ENCODE measurements at places on chromosomes 2 and 18.

GRCh38 chr18:58800582-58800981, 64.1 kb upstream of the ZNF532 start:
- no peak for DNase-seq

GRCh38 chr2:230434677-230435324, 18.8 kb downstream of the SP100 start:
- DNase-seq = no peak

GRCh38 chr2:209511637-209512036, 87.8 kb downstream of the MAP2 start:
- DNase-seq = no peak

- no peak for DNase-seq
Observed at GRCh38 chr2:100408104-100408503, 9.4 kb downstream of the CHST10 start.

GRCh38 chr2:168934826-168935225, 33.7 kb downstream of the G6PC2 start:
- no peak for DNase-seq

GRCh38 chr18:59686260-59686659, 11.0 kb downstream of the CCBE1 start:
- no peak for DNase-seq

- DNase-seq = no peak
Observed at GRCh38 chr2:229821316-229821715, 100.5 kb downstream of the TRIP12 start.

GRCh38 chr2:122009561-122009960, 254.1 kb downstream of the TSN start:
- no peak for DNase-seq

DNA sequence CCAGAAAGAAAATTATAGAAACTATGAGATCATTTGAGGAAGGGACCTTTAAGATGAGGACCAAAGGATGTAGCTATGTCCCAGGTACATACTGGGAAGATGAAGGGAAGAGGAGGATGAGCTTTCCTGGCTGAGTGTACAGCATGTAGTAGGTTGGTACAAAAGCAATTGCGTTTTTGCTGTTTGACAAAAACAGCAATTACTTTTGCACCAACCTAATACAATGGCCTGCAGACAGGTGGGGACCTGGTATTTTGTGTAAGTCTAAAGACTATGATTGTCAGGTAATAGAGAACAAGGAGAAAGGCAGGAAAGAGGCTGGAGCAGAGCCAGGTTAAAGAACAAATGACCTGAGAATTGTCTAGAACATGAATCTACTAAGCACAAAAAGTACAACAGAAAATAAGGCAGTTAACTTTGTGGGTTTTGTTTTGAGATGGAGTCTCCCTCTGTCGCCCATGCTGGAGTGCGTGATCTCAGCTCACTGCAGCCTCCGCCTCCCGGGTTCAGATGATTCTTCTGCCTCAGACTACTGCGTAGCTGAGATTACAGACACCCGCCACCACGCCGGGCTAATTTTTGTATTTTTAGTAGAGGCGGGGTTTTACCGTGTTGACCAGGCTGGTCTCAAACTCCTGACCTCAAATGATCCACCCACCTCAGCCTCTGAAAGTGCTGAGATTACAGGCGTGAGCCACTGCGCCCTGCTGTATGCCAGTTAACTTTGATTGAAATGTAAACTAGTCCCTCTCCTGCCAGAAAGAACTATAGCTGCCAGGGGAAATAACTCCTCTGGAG, 3.2 kb upstream of the TGOLN2 start:
- no peak for DNase-seq

DNA sequence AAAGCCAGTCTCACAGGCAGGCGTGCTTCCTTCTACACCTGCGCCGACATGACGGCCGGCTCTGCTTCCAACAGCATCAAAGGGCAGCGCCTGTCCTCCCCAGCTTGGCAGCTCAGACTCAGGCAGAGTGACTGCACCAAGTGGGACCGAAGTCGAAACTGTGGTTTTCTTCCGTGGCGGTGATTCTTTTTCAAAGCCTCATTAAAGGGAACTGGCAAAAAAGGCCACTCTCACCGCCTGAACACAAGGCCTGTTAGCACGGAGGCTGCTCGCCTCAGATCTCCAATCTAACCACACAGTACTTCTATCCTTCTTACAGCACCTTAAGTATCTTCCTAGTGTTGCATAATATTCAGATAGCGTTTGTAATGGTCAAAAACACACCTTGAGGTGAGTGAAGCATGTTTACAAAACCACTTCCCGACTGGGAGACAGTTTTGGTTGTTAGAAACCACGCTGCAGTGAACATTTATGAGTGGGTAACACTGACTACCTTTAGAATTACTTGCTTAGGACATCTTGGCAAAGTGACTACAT, 236.4 kb downstream of the HDAC4 start:
- DNase-seq = no peak

DNA sequence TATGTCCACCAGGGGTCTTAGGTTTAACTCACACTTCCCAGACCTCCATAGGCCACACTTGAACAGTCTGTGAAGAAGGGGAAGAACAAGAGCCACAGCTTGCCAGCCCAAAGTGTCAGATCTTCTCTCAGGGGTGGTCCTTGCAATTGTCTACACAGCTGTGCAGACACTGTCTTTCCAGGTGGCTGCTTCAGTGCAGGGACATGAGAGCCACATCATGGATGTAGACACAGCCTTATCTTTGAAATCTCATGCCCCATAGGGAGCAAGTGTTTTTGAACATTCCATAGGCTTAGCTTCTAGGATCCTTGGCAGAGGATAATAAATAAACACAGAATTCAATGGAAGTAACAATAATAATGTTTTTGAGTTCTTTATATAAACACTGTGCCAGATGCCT, 6.7 kb downstream of the ZNF407 start:
- DNase-seq = no peak

DNA sequence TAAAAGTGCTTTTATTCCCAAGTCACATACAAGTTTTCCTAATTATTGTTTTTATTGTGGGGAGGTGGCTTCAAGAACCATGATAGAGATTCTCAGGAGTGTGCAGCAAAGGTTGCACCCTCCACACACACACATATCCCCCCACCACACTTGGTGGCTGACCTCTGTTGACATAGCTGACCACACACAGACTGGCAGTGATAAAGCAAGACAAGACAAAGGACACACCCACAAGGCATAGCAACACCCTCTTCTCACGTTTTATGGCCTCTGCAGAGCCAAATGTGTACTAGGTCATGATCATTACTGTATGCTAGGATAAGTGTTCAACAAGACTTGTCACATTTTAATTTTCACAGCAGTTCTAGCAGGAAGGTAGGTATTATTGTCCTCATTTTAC, 143.0 kb upstream of the EPC2 start:
- no peak for DNase-seq

GRCh38 chr2:3139906-3140305, 237.7 kb downstream of the EIPR1 start:
- no peak for DNase-seq

GRCh38 chr2:170585067-170585466, 130.1 kb upstream of the SP5 start:
- no peak for DNase-seq

- DNase-seq = no peak
Observed at GRCh38 chr2:9558948-9559381, 3.3 kb upstream of the ADAM17 start.

- no peak for DNase-seq
Observed at GRCh38 chr2:219408631-219409030, 9.5 kb upstream of the DES start.

GRCh38 chr2:15142069-15142689, 419.0 kb downstream of the NBAS start:
- peak; percentile 71 for DNase-seq

DNA sequence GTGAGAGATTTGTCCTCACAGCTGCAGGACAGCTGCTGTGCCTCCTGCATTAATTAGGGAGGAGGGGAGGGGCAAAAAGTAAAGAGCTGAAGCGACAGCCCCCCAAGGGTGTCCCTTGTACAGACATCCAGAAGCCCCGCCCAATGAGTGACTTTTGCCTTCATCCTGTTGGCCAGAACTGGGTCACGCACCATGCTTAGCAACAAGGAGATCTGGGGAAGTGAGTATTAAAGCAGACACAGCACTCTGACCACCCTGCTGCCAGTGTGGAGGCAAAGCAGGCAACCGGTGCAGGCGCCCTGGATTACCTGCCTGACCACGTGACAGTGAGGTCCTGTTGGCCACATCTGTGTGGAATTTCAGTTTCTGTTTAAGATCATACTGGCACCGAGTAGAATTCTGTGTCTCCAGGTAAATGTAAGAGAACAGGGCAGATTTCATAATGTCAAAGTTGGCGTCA, 21.5 kb upstream of the BIN1 start:
- no peak for DNase-seq

- no peak for DNase-seq
Observed at GRCh38 chr2:20356042-20356441, 5.4 kb upstream of the PUM2 start.

- DNase-seq = peak; percentile 82
Observed at GRCh38 chr2:74515981-74516633, 1.9 kb downstream of the TLX2 start.

DNA sequence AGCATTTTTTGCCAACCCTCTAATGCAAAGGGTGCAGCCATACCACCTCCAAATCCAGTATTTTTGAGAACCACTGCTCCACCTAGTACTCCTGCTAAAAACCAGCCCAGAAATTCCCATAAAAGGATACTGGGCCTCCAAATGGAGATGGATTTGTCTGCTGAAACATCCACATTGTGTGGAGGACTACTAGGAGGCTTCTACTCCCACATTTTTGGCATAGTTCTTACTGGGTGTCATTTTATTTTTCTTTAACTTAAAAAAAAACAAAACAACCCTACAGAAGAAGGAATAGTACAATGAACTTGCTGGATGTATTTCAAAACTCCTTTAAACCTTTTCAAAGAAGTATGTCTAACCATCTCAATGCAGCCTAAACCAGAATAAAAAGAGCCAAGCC, 219.2 kb downstream of the SRBD1 start:
- DNase-seq = no peak

DNA sequence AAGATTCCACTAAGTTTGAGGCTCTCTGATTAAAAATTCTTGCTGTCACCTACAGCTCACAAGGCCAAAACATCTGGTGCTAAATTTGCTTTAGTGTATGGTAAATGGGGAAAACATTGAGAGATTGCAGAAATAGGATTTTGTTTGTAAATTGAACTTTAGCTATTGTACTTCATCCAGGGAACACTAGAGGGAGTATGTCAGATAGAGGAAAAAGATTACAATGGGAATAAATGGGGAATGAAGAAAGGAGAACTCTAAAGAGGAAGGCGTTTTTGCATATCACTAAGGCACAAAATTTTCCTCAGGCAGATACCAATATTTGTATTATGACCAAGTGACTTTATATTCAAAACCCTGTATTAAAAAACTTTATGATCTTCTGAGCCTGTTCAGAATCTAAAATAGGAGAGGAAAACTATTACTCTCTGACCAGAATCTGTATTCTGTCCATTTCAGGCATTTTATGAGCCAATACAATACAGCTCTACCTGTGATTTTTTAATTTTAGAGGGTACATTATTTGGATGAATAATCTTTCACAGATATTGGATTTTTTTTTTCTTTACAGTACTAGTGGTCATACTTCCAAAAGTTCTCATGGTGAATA, 52.3 kb upstream of the ITGB6 start:
- DNase-seq = no peak

- DNase-seq = no peak
Observed at GRCh38 chr2:9781252-9781651, 62.0 kb upstream of the TAF1B start.

DNA sequence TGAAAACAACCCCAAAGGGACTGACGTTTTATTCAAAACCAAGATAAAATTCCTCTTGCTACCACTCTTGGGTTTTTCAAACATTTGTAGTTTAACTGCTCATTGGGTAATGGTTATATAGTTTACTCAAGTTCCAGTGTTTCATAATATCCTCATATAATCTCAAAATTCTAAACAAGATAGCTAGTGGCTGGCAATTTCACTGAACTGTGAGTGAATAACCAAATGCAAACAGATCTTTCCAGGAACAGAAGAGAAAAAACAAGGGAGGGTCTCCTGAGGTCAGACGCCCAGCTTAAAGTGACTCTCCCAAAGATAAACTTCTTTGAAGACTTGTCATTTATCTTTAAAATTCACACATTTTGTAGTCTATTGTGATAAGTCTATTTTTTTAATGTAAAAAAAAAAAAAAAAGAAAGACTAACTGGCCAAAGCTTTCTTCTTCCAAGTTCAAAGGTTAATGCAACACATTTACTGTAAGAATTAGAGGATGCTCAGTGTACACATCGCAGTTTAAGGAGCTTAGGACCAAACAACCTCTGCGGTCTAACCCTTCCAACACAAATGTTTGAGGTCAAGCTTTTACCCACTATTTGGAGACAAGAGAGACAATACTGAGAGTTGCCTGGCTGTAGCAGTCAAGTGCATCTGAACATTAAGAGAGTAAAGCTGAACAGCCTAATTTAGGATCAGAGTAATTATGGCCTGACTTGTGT, 26.6 kb downstream of the LPIN2 start:
- DNase-seq = no peak

GRCh38 chr2:217900010-217900779, 102.6 kb downstream of the TNS1 start:
- DNase-seq = no peak

DNA sequence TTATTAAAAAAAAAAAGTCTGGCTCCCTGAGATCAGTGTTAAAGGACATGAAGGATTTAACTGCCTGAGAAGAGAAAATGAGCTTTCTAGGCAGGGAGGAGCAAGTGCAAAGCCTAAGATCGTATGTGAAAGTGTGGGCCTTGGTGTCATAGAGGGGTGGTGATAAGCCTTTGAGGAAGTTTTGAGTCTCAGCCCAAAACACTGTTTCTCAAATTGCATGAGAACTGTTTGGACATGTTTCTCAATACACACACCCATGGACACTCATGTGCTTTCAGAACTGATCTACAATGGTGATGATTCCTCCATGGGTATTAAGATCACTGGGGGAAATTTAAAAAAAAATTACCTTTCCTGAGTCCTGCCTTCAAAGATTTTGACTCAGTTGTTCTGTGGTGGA, 336.7 kb upstream of the RND3 start:
- DNase-seq = no peak

GRCh38 chr2:221309892-221310583, 262.1 kb downstream of the EPHA4 start:
- DNase-seq = no peak

- DNase-seq = no peak
Observed at GRCh38 chr2:28280619-28281018, 112.0 kb upstream of the FOSL2 start.

- DNase-seq = no peak
Observed at GRCh38 chr2:18855027-18855426, 265.7 kb upstream of the NT5C1B start.

Measured in stimulated activated CD4-positive, alpha-beta T cell treated with anti-CD3 and anti-CD28 coated beads, Interleukin-4, amount 100 ng/mL, for 1 hour (primary cell).